CD4-positive, alpha-beta memory T cell (primary cell): ENCODE measurements at places on chromosomes 13 and 19. TPM values are rescaled to one million over a fixed set of nuclear protein-coding genes. Genes with fewer than 3 reads are reported as not detected.
A peak's percentile ranks its signal among the peaks of the same experiment; 100 is the strongest.

Gene WDR88
- total RNA-seq: 0.58 TPM

DNA sequence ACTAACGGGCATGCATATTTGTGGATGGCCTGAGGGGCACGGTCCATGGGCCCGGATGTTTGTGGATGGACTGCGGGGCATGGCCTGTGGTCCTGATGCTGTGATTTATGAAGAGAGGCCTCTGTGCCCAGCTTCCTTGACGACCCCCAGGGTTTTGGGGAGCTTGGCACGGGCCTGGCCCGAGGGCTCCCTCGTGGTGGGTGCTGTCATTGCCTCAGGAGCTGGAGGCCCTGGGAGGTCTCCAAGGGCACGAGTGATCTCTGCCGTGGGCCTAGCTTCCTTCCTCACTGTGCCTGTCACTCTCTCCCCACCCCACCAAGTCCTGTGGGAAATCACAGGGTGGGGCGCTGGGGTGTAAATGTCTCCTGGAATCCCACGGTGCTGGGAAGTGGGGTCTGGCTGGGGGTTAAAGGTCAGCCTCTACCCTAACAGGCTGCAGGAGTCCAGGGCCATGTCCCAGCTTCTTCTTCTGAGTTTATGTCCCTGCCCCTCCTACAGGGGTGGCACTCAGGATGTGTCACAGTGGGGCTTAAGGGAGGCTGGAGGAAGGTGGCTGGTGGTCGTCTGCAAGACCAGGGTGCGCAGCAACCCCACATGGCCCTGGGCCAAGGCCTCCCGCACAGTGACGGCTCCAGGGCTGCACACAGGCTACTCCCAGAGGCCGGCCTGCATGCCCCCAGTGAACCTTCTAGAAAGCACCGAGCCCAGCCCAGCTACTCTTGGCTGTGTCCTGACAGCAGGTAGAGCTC, 27.6 kb upstream of the RANBP3 start:
- H3K27me3 ChIP-seq: no peaks in the 10 kb centered on the region
- no peaks in the 10 kb centered on the region for H3K4me1 ChIP-seq
- no peak for DNase-seq
- H3K27ac ChIP-seq: no peak overlapping the region
- H3K36me3 ChIP-seq: no peaks in the 10 kb centered on the region

DNA sequence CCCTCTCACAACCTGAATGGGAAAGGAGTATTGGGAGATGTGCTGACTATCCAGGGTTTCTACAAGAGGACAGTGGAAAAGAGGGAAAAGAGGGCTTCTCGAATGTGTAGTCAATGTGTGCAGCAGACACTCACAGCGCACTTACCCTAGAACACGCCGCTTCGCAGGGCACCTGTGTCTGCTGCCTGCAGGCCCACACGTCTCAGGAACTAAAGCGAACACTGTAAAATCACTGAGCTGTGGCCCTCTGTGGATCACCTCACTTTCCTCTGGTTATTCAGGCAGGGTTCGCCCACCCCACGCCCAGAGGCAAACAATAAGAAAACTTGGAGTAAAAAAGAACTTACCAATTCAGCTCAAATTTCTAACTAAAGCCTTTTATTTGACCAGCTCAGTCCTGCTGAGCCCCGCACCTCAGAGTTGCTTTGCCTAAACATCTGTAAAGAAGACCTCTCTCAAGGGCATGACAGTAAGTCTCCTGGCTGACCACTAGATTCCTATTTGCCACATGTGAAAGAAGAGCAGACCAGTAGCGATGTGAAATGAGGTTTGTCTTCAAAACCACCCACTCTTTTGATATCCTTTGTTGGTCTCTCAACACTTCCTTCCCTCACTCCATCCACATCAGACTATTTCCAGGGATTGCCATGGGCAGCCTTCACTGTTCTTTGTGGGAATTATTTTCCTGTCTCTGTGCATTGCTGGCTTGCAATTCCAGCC, 19.3 kb upstream of the DOCK9 start:
- H3K27ac ChIP-seq: no peak overlapping the region
- no peak overlapping the region for H3K4me3 ChIP-seq
- DNase-seq: no peak
- H3K27me3 ChIP-seq: no peaks in the 10 kb centered on the region
- no peaks in the 10 kb centered on the region for H3K36me3 ChIP-seq
- peaks cover 75% of the 10 kb centered on the region for H3K4me1 ChIP-seq

DNA sequence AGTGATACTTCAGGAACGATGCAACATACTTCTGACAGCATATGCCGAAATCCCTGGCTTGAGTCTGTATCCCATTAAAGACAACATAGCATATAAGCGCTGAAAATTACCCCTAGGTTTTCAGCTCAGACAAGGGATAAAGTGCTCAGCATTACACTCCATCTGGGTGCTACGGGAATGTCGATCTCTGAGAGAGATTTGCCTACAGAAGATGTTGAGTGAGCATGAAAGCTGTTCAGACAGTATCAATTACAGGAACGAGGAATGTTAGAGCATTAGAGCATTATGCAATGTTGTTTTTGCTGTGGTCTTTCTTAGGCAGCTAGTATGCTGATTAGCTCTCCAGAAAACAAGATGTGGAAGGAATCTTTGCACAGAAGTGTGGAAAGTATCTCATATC, 484.5 kb downstream of the LIG4 start:
- no peaks in the 10 kb centered on the region for H3K27me3 ChIP-seq
- no peaks in the 10 kb centered on the region for H3K4me1 ChIP-seq

DNA sequence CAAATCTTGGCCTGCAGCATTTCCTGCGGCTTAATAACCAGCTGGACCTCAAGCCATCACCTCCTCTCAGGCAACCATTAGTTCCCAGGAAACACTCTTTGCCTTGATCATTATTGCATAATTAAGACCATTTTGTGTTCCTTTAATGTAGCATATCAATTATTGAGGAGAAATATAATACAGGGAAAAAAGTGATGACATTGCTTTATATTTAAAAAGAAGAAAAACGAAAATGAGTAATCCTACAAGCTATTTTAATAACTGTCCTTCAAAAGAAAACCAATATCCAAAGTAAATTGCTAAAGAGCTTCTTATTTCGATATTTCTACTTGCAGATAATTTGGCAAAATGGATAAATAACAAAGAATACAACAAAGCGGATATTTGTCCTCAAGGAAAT, 1084.7 kb downstream of the EFNB2 start:
- H3K27me3 ChIP-seq: no peaks in the 10 kb centered on the region
- no peak for DNase-seq
- no peaks in the 10 kb centered on the region for H3K36me3 ChIP-seq
- H3K27ac ChIP-seq: no peak overlapping the region

GRCh38 chr13:52737965-52738364, 1.7 kb downstream of the CNMD start:
- H3K27ac ChIP-seq: no peak overlapping the region
- H3K4me3 ChIP-seq: no peak overlapping the region
- H3K36me3 ChIP-seq: no peaks in the 10 kb centered on the region
- no peaks in the 10 kb centered on the region for H3K4me1 ChIP-seq
- H3K27me3 ChIP-seq: no peaks in the 10 kb centered on the region
- no peak for DNase-seq

GRCh38 chr13:28618230-28618994, 40.5 kb upstream of the POMP start:
- H3K36me3 ChIP-seq: no peaks in the 10 kb centered on the region
- no peak overlapping the region for H3K27ac ChIP-seq
- DNase-seq: no peak
- H3K27me3 ChIP-seq: no peaks in the 10 kb centered on the region
- H3K4me3 ChIP-seq: no peak overlapping the region
- H3K4me1 ChIP-seq: no peaks in the 10 kb centered on the region

DNA sequence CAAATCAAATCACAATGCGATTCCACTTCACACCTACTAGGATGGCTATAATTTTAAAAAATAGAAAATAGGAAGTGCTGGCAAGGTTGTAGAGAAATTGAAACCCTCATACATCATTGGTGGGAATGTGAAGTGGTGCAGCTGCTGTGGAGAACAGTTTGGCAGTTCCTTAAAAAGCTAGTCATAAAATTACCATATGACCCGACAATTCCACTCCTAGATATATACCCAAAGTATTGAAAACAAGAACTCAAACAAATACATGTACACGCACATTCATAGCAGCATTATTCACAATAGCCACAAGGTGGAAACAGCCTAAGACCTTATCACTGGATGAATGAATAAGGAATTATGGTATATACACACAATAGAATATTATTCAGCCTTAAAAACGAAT, 12.0 kb downstream of the HMGB1 start:
- DNase-seq: no peak
- H3K4me1 ChIP-seq: no peaks in the 10 kb centered on the region
- no peak overlapping the region for H3K4me3 ChIP-seq
- H3K27ac ChIP-seq: no peak overlapping the region
- H3K27me3 ChIP-seq: no peaks in the 10 kb centered on the region

- H3K36me3 ChIP-seq: no peaks in the 10 kb centered on the region
- H3K27ac ChIP-seq: peak overlapping the region; percentile 97
- H3K27me3 ChIP-seq: no peaks in the 10 kb centered on the region
- H3K4me1 ChIP-seq: peaks cover 68% of the 10 kb centered on the region
- H3K4me3 ChIP-seq: no peak overlapping the region
- DNase-seq: no peak
Measured at GRCh38 chr19:2057484-2058469, 6.7 kb upstream of the MKNK2 start.

GRCh38 chr19:45584332-45585157, at the start of gene OPA3:
Gene OPA3 (minus strand): TSS chr19:45584802. CDS start chr19:45584764, 38 bp downstream.
- peak within 1 kb of the TSS; percentile 84 for H3K4me3 ChIP-seq
- H3K36me3 ChIP-seq: no peaks in the 10 kb centered on the region
- H3K27me3 ChIP-seq: no peaks in the 10 kb centered on the region
- H3K4me1 ChIP-seq: peaks cover 11% of the 10 kb centered on the region
- DNase-seq: peak; percentile 98

Gene PSG4
- not detected for total RNA-seq

Gene OXGR1
- not detected for total RNA-seq

GRCh38 chr13:77817521-77817920, 101.1 kb downstream of the EDNRB start:
- no peaks in the 10 kb centered on the region for H3K27me3 ChIP-seq
- H3K4me3 ChIP-seq: no peak overlapping the region
- no peak for DNase-seq
- H3K36me3 ChIP-seq: no peaks in the 10 kb centered on the region
- no peak overlapping the region for H3K27ac ChIP-seq

GRCh38 chr13:30633861-30634260, 16.1 kb downstream of the USPL1 start:
- H3K36me3 ChIP-seq: peaks cover 23% of the 10 kb centered on the region
- H3K27ac ChIP-seq: no peak overlapping the region
- DNase-seq: no peak
- no peaks in the 10 kb centered on the region for H3K27me3 ChIP-seq
- H3K4me3 ChIP-seq: no peak overlapping the region

DNA sequence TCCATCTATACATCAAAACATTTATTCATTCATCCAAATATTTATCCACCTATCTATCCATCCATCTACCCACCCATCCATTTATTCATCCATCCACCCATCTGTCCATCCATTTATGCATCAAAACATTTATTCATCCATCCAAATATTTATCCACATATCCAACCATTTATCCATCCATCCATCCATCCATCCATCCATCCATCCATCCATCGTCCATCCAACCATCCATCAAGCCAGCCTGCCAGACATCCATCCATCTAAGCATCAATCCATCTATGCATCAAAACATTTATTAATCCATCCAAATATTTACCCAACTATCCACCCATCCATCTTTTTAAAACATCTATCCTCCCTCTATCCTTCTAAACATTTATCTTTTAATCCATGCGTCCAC, 62.2 kb downstream of the UNC13A start:
- H3K4me3 ChIP-seq: no peak overlapping the region
- H3K27ac ChIP-seq: no peak overlapping the region
- H3K4me1 ChIP-seq: no peaks in the 10 kb centered on the region
- no peaks in the 10 kb centered on the region for H3K36me3 ChIP-seq
- H3K27me3 ChIP-seq: no peaks in the 10 kb centered on the region
- DNase-seq: no peak
